Stimulated activated naive CD4-positive, alpha-beta T cell treated with Interleukin-2 at 50 U/mL for 16 hours (primary cell): ENCODE measurements at places on chromosomes 13 and 19.

DNA sequence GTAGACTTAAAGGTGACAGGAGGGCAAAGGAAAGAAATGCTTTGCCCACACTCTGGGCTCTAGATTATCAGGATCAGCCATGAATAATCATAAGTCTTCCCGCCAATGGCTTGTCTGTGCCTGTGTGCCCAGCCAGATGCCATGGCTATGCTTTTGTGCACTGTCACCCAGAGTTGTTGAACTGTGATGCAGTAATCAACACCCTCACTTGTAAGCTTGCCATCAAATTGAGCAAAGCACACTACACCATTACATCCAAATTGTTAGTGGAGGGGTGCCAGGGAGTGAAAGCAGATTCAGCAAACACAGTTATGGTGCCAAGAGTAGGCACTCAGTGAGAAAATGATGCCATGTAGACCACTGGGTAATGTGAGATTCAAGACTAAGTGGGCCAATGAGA is 845.3 kb upstream of the MIR17HG start:
- DNase-seq: no peak

DNA sequence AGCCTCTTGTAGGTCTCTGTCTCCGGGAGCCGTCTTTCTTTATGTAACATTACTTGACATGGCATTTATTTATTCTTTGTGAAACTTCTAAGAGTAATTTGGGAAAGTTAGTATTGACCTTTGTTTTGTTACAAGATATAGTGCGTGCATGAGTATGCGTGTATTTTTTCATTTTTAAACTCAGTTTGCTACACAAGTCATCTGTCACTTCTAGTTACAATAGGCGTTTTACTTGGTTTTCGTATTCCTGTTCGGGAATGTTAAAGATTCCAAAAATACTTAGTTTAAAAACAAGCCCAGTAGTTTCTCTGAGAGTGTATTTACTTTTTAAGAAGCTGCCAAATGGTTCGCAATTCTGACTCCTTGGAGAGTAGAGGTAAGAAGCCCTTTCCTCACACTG is 3.2 kb downstream of the PDS5B start:
- DNase-seq: no peak

- DNase-seq: peak; percentile 76
These were observed 5.8 kb downstream of the FTL start for GRCh38 chr19:48970923-48971395.

DNA sequence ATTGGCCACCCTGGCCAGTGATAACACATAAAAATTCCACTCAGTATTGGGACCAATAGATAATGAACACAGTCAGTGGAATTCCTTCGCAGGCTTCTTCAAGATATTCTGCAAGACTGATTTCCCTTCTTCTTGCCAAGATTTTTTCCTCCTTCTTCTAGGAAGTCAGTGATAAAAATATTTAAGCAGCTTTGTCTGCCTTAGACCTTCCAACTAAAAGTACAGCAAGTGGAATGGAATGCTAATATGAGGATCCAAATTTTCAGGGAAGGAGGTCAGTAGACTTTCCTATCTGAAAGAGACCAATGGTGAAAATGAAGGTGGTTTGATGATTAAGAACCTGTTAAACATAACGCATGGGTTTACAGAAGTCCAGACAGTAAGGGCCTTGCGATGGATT is 9.6 kb downstream of the STARD13 start:
- no peak for DNase-seq

DNA sequence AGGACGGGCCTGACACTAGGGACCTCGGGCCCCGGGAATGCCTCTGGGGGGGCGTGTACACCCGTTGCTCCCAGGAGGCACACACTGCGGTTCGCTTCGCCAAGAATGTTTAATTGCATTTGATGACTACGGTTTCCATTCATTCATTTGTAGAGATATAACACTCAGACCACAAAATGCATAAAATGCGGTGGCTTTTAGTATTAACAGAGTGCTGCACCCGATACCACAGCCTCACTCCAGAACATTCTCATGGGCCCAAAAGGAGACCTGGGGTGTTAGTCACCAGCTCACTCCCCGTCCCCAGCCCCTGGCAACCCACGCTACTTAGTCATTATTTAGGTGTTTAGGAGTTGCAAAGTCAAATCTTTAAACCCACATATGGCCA is 21.8 kb downstream of the HCN2 start:
- peak; percentile 84 for DNase-seq

DNA sequence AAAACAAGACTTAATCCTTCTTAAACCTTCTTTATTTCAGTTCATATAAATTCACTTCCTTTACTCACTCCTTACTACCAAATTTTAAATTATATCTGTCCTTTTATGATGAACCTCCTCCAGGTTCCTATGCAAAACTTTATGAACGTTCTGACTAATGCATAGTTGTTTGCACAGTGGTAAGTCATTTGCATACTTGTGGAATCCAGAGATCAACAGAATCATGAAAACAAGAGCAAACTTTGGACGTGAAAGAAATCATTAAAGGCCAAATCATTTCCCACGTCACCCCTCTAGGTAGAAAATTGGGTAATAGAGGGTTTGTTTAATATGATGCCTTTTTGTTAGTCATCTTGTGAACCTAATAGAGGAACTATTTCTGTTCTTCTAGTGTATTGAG is 32.3 kb upstream of the MYCBP2 start:
- DNase-seq: no peak

GRCh38 chr19:18807861-18808331 is 16.8 kb upstream of the COMP start:
- DNase-seq: no peak

DNA sequence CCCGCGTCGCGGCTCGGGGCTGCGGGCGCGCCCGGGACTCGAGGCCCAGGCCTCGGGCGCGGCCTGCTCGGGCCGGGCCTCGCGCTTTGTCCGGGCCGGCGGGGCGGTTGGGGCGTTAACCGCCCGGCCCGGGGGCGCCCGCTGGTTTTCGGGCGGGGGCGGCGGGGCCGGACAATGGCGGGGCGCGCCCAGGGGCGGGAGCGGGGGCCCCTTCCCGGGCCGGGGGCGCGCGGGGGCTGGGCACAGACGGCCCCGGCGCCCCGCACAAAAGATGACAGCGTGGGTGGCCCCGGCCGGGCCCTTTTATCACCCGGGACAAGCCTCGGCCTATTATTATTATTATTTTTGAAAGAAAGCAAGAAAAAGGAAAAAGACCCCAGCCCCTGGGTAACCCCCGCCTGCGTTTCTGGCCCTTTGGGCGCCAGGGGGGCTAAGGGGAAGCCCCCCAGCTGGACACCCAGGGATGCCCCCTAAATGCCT is 419 bp downstream of the KDM4B start:
- no peak for DNase-seq

GRCh38 chr13:44098559-44098958 is 218.9 kb downstream of the LACC1 start:
- DNase-seq: no peak

- no peak for DNase-seq
These were observed 248.0 kb downstream of the RFC3 start for GRCh38 chr13:34065928-34066327.

DNA sequence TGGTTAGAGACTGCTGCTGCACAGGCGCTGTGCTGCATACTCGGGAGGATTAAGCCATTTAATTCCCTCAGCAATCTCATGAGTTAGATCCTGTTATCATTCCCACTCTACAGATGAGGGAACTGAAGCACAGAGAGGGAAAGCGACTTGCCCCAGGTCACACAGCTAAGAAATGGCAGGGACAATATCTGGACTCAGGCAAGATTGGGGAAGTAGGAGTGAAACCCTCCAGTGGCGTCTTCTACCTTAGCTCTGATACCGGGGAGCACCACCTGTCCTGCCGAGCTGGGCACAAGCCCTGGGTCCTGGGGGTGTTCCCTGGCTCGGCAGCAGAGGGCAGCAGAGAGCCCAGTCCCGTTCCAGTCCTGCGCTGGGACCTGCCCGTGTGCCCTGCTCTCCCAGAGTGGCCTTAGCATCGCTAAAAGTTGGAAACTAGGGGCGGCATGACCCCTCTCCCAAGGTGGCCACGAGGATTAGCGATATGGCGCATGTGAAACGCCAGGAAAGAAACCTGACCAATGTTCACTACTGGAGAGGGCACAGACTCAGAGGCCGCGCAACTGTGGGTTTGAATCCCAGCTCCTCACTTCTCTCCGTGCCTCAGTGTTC is 20.5 kb downstream of the CYTH2 start:
- DNase-seq: peak; percentile 64

DNA sequence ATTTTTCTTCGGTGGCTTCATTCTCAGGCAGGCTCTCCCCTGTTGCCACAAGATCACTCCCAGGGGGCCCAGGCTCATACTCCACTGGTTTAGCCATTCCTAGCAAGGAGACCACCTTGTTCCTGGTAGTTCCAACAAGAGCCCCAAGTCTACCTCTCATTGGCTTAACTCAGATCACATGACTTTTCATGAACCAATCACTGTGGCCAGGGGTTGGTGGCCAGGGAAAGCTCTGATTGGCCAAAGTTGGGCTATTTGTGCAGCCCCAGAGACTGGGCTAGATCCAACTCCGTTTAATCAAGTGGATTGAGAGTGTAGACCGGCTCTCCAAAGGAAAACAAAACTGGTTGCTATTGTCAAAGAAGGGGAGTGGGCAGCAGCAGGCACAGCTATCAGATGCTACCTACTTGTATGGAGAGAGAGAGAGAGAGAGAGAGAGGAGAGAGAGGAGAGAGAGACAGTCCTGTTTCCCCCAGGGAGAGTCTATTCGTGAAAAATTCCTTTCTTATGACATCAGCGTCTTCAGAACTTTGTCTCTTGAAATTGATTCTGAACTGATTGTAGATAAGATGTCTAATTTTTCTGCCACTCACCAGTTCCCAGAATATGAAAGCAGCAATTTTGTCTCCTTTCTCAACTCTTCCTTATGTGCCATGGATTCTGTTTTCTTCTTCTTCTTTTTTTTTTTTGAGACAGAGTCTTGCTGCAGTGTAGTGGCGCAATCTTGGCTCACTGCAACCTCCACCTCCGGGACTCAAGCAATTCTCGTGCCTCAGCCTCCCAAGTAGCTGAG is 5.9 kb downstream of the CEACAM19 start:
- DNase-seq: no peak

- no peak for DNase-seq
These were observed 30.2 kb upstream of the SACS start for GRCh38 chr13:23463661-23464060.

DNA sequence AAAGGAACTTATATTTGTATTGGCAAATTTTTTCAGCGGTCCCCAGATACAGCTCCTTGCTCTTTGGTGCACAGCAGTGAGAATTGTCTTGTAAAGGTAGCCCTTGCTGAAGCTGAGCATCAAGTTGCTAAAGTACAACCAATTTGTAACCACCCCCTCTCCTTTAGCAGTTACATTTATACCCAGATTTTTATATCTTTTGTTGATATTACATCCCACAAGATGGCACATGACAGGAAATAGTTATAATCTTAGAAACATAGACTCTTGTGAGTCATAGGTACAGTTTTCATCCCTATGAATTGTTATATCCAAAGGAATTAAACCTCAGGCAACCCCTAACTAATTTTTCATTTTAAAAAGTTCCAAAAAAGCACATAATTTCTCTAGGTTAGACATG is 523.0 kb upstream of the SLITRK1 start:
- DNase-seq: no peak

DNA sequence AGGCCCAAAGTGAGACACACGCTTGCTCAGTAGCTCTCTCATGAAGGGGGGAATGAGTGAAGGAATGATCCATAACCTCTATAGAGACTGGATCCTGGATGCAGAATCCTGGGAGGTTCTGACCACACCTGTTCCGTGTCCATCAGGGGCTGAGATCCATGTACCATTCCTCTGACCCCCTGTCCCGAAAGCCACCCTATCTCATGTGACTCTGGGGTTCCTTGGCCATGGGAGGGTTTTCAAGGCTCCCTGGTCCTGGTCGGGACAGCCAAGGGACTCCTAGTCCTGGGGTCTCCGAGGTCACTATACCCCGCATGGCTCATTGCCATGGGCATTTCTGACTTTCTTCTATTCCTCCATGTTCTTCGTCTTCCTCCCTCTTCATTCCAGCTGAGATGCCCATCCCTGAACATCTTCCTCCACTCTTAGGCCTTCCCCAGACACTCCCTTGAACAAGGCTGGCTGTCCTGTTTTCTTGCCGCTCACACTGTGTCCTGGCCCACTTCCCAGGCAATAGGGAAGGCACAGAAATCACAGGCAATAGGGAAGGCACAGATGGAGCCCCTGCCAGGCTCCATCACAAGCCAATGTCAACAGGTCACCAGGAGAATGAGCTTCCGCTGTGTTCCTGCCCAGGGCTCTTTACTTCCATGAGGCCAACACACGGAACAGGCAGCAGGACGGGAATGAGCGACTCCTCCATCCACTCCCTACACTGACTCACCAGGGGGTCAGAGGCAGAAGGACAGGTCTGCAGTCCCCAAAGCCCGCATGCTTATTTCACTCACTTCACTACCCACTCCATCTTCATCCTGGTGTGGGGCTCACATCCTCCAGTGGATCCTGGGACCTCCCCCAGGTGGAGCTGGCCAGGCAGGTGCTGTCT is 3.2 kb downstream of the CEACAM5 start:
- DNase-seq: no peak

GRCh38 chr19:34313188-34313587 is 51.8 kb upstream of the GPI start:
- no peak for DNase-seq

- DNase-seq: peak; percentile 48
These were observed at the start of gene PHLDB3 for GRCh38 chr19:43504426-43505185. Gene PHLDB3 (minus strand): TSS chr19:43504746. CDS start chr19:43504118, 628 bp downstream.

DNA sequence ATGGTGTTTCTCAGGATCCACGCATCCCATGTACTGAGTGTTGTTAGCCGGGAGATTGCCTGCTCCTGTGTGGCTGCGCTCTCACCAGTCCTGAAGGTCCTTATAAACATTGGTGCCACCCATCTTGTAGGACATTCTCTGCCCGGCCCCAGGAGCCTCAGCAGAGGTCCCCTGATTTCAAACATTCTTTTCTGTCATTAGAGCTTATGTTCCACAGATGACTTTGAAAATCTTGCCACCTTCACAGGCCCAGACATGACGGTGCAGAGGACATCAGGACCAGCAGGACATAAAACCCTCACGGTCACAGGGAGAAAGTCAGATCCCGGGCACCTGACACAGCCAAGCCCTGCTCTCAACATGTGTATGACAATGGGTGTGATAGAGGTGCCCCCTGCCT is 33.2 kb upstream of the PEPD start:
- no peak for DNase-seq

- peak; percentile 42 for DNase-seq
These were observed 6.7 kb downstream of the RGCC start for GRCh38 chr13:41463838-41464602.

DNA sequence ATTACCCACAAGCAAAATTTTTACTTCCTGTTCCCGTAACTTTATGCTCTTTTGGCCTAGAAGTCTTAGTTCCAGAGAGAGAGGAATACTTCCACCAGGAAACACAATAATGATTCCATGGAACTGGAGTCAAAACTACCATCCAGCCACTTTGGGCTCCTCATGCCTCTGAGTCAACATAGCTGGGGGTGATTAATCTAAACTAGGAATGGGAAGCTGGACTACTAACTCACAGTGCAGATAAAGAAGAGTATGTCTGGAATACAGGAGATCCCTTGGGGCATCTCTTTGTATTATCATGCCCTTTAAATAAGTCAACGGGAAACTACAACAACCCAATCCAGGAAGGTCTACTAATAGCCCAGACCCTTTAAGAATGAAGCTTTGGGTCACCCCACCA is 8.9 kb upstream of the ELF1 start:
- DNase-seq: no peak
